ENCODE measurements at places on chromosomes 6 and 20.

- DNase-seq: no peak
Observed at GRCh38 chr6:125869427-125869826, 78.7 kb downstream of the NCOA7 start.

GRCh38 chr6:155382338-155382685 is 68.0 kb upstream of the TFB1M start:
- no peak for DNase-seq

DNA sequence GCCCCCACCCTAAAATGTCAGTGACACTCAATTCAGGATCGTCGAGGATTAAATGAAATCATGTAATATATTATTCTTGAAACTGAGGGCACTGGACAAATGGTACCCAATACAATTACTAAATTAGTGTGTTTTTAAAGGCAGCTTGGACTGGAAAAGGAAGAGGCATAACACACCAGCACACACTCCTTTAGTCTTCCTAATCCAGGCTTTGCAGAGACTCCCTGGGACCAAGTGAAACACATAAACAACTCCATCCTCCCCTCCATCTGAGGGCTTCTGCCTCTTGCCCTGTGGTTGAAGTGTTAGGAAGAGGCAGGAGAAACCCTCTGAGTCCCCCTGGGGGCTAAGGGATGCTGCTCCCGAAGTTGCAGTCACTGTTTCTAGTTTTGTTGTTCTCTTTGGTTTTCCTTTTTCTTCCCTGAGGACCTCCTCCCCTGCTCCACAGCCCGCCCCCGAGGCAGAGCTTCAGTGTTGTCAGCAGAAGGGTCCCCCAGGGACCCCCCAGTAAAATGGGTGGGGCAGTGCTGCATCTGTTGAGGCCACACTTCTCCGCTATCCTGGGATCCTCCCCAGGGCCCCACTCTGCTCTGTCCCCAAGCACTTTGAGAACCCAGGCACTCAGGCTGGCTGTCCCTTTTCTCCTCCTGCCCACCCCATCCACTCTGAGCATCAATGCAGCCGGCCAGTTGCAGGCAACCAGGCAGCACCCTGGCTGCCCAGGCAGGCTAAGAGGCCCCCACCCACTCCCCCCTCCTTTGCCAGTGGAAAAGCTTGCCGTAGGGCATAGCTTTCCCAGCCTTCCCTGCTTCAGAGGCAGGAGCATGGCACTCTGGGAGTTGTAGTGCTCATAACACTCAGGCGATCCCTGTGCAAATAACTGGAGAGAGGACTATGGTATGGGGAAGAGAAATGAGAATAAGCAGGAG is 5.9 kb downstream of the TMEM63B start:
- no peak for DNase-seq

DNA sequence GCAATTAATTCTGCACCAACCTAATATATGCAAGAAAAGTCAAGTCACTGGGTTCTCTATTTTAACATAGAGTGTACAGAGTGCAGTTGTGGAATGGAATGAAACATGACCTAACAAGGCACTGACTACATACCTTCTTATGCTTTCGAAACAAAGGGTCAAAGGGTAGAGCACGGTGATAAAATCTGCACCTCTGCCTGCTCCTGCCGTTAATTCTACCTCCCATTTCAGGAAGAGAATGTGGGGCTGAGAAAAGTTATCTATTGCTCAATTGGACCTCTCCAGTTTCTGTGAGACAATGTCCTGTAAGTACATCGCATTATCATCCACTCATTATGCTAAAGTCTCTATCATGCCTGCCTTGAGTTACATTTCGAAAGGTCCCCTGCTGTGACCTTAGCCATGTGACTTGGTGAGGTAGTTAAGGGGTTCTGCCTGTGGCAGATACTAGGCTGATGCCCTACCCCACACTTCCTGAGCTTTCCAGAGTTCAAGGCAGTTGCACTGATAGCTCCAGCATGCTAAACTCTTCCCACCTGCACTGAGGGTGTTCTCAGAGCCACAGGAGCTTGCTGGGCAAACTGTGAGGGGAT is 14.0 kb upstream of the MOCS1 start:
- no peak for DNase-seq

- no peak for DNase-seq
Observed at GRCh38 chr20:50541606-50542041, 31.4 kb downstream of the PTPN1 start.

DNA sequence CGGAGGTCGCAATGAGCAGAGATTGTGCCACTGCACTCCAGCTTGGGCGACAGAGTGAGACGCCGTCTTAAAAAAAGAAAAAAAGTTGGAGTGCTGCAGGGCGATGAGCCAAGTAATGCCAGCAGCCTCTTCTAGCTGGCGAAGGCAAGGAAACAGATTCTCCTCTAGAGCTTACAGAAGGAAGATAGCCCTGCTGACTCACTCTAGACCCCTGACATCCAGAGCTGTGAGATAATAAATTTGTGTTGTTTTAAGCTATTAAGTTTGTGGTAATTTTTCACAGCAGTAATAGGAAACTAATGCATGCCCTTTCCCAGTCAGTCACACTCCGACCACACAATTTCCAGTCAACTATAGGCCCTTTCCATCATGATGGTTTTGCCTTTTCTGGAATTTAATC is 16.4 kb downstream of the PRSS16 start:
- DNase-seq: no peak

DNA sequence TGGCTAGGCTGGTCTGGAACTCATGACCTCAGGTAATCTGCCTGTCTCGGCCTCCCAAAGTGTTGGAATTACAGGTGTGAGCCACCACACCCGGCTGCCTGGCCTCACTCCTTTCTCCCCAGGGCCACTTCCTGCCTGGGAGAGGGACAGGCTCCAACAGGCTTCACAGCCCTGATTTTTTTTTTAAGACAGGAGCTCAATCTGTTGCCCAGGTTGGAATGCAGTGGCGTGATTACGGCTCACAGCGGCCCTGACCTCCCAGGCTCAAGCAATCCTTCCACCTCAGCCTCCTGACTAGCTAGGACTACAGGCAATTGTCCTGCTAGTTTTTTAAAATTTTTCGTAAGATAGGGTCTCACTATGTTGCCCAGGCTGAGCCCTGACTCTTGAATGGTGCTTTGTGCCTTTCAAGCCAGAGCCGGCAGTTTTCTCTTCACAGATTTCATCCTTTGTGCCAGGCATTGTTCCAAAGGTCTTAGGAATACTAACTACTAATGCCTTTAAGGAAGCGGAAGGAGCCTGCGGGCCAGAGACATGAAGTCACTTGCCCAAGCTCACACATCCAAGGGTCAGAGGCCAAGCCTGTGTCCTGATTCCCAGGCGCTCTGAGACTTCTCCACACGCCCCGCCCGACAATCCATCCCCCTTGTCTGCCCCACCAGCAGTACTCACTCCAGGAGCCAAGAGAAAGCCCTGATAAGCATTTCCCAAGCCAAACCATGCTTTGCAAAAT is 19.2 kb downstream of the CAPN11 start:
- DNase-seq: no peak

GRCh38 chr20:51022803-51023616 is at the start of gene KCNG1:
KCNG1 (minus strand) TSS chr20:51023107; CDS start chr20:51010338, 12,769 bp downstream.
- DNase-seq: no peak

- DNase-seq: no peak
Observed at GRCh38 chr6:157086632-157087031, 236.7 kb downstream of the TMEM242 start.

GRCh38 chr6:14758421-14759081 is 487.3 kb upstream of the JARID2 start:
- no peak for DNase-seq

DNA sequence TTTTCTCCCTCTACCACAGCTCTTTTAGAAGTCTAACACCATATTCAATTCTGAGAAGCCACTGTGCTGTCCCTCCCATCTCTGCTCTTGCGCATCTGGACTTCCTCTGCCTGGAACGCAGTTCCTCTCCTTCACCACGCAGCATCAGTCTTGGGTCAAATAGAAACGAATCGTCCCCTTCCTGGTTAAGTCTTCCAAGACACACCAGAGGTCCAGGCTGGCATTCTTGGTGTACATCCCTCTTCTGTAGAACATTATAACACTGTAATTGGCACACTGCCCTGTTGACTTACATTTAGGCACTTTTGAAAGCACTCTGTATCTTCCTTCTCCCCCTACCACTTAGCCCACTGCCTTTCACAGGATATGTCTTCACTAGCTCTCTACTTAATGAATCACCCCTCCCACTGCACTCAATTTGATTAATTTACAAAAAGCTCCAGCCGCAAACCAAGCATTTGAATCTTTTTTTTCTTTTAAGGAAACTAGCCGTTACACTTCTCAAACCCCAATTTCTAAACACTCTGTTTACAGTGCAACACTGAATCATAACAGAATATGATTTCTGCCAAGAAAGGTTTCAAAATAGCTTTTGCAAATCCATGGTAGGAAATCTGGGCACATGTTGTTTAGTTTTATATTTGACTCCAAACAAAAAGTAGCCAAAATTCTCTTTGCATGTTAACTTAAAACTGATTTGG is 140.8 kb upstream of the CARMIL1 start:
- peak; percentile 33 for DNase-seq

DNA sequence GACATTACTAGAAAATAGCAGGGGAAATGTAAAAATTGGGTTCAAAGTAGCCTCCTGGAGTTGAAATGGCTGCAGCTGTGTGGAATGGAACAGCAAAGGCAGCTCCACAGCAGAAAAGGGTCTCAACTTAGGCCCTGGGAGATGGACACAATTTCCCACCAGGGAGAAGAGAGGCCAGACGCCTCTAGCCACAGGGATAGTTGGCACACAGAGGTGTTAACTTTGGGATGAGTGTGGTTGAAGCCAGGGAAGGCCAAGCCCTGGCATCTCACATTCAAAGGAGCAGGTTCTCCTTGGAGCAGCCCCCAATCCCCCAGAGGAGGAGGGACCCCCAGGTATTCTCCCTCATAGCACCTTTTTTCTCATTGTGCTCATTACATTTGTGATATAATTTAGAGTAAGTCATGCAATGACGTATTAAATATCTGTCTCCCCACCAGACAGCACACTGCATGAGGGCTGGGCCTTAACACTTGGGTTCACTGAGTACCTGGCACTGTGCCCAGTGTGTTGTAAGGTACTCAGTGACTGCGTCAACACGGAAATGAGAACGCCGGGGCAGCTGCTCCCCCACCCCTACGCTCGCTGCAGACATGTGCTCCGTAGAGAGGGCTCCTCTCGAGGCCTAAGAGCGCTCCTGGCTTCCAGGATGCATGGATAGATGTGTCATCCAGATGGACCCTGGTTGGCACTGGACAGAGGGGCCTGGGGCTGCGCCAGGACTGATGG is 76.0 kb upstream of the CD93 start:
- no peak for DNase-seq

DNA sequence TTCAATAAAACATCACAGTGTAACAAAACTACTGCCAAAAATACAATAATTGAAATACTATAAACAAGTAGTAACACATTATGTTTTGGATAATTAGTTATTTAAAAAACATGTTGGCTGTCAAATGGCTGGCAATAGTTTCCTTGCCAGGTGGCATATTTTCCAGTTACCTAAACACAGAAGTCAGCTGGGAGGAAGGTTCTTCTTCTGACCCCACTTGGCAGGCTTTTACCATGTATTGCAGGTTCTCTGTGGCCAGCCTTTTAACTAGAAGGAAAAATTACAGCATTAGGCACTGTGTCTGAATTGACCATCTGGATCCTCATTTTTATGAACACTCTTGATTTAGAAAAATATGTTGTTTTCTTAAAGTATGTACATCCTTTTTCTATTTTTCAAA is 131.4 kb downstream of the MMS22L start:
- no peak for DNase-seq

- no peak for DNase-seq
Observed at GRCh38 chr6:91185072-91185471, 598.2 kb upstream of the MAP3K7 start.

DNA sequence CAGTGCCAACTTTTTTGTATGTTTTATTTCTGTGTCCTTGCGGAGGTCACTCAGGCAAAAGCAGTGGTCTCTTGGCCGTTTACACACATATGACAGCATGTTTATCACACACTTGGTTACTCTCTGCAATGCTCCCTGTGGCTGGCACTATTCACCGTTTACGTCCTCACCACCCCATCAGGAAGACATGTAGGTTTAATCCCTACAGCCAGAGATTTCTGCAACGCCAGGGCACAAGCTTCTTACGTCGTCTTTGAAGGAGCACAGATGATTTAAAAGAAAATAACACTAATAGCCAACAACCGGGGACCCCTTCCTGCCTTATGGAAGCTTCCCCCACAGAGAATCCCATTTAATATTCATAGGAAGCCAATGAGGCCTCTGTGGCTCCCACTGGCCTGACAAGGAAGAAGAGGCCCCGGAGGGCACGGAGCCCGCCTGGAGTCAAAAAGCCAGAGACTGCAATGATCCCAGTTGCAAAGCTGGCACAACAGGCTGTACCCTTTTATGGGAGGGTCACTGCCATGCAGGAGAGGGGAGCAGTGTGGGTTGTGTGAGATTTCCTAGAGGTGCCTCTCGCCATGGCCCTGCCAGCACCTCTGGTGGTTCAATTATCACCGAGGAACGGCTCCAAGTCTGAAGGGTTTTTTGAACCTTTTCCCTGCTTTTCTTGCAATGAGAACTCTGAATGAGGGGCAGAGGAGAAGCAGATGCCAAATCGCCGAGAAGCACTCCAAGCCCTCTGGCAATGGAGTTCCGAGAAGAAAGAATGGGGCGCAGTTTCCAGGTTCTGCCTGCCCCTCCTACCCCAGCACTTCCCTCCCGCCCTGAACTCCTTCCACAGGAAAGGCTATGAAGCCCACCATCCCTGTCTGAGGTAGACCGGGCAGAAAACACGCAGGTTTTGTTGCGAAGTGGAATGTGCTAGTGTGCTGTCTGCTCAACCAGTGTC is 96.2 kb downstream of the THBS2 start:
- no peak for DNase-seq

- DNase-seq: no peak
Observed at GRCh38 chr6:156905801-156906200, 128.6 kb downstream of the ARID1B start.

DNA sequence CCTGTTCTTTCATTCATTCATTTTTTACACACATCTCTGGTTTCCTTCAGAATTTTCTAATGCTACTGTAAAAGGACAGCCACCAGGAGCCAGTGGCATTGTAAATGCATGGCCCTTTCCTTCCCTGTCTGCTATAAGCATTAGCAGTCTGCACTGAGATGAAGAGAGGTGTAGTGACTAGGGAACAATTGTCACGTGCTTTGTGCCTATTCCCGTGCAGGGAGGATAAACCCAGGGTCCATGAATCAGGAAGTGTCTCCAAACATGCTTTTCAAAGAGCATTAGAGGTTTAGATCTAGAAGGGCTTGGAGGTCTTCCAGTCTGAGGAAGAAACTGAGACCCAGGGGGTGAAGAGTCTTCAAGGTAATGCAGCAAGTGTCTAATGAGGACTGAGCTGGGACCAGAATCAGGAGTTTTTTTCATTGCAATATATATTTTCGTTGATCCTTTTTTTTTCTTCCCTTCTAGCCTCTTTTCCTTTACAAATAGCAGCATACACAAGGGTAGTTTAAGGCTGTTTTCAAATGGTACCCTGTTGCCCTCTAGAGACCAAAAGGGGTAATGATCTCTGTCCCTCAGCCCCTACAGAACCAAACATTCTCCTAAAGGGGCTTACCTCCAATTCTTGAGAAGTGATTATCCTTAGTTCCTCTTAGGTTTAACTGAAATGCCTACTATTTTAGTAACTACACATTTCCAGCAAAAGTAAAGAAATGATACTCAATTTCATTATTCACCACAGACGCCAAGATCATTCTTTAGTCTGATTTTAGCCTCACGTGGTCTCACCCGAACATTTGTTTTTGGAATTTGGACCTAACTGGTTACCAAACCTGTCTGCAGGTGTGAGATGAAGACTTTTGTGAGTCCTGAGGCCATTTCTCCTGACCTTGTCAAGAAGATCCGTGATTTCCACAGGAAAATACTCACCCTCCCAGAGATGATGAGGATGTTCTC is 6.6 kb downstream of the TRIM15 start:
- no peak for DNase-seq

Measured in activated gamma-delta T cell treated with anti-CD3 and anti-CD28 coated beads, Interleukin-2, amount 50 U/mL, for 16 hours (primary cell).